ENCODE measurements at places on chromosomes 2 and 18. TPM values are rescaled to one million over a fixed set of nuclear protein-coding genes. Genes with fewer than 3 reads are reported as not detected.

The PIEZO2 gene
- polyA plus RNA-seq: 0.16 TPM

The IL36G gene
- polyA plus RNA-seq: not detected

The SPATS2L gene
- 43.1 TPM for polyA plus RNA-seq

The NYAP2 gene
- 0.43 TPM for polyA plus RNA-seq

The CCDC68 gene
- polyA plus RNA-seq: not detected

The FER1L5 gene
- polyA plus RNA-seq: not detected

The ZFP36L2 gene
- 1.1 TPM for polyA plus RNA-seq

The FOXI3 gene
- polyA plus RNA-seq: not detected

The ORC2 gene
- 6.4 TPM for polyA plus RNA-seq

The OTOS gene
- polyA plus RNA-seq: not detected

The LRPPRC gene
- 84.8 TPM for polyA plus RNA-seq

The ANO7 gene
- polyA plus RNA-seq: not detected

All from Purkinje cell (primary cell).